Lower lobe of right lung (tissue), 2 donors: ENCODE measurements at places on chromosomes 7 and 10. TPM values are rescaled to one million over a fixed set of nuclear protein-coding genes. Genes with fewer than 3 reads are reported as not detected.

Gene GIMAP8
- 44.4 TPM for total RNA-seq

Gene TPK1
- total RNA-seq: 9.0 TPM

Gene CFTR
- total RNA-seq: 35.3 TPM

Gene LIPM
- not detected for total RNA-seq

Gene SLC26A3
- total RNA-seq: not detected

Gene PRDX3
- 82.0 TPM for total RNA-seq
